ENCODE measurements at places on chromosomes 1 and 21.

DNA sequence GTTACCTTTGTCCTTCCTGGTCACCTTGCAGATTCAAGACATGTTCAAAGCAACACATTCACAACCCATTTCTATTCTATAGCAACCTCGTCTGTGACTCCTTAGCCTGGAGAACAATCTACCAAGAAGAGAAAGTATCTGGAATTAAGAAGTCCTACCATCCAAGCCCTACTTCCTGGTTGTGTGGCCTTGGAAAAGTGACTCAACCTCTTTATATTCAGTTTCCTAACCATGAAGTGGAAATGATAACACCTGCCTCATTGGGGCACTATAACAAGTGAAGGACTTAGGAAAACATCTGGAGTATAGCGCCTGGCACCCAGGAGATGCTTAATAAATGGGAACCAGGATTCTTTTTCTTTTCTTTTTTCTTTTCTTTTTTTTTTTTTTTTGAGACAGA is 36.5 kb upstream of the SRRM1 start:
- no peak for DNase-seq

DNA sequence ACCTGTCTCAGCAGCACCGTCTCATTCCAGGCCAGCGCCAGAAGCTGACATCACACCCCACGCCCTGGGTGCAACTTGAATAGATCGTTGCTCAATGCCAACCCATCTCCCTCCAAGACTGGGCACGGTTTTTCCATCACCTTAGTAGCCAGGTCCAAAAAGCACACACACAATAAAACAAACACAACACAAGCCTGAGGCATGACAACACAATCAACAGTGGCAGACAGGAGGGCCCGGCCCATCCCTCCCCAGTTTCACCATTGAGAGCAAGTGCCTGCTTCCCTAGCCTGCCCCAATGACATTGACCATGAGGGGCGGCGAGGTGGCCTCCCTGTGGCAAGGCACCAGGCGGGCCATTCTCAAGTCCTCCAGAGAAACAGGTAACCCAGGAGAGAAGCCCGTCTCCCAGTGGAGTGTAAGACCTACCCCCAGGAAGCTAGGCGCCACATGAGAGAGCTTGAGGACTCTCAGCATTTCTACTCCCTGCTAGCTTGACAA is 2.7 kb downstream of the IFFO2 start:
- no peak for DNase-seq

DNA sequence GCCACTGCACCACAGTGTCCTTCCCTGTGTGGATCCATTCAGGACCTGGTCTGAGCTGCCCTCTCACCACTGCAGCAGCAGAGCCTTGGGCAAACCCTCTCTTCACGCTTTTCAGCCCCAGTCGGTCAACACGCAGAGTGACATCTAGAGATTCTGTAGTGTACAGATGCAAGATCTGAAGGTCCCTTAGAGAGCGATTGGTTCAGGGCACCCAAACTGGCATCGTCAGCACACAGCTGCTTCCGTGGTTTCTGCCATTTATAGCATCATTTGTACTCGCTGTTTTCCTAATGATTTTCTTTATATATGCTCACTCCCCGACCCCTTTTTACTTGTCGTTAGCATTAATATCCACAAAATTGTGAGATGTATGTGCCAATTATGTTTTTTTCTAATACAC is 1.5 kb upstream of the ASCL5 start:
- no peak for DNase-seq

- DNase-seq = no peak
Measured at GRCh38 chr1:60386249-60386648, 312.7 kb upstream of the C1orf87 start.

GRCh38 chr1:77047978-77048614 is 171.1 kb downstream of the PIGK start:
- DNase-seq = peak; percentile 14

DNA sequence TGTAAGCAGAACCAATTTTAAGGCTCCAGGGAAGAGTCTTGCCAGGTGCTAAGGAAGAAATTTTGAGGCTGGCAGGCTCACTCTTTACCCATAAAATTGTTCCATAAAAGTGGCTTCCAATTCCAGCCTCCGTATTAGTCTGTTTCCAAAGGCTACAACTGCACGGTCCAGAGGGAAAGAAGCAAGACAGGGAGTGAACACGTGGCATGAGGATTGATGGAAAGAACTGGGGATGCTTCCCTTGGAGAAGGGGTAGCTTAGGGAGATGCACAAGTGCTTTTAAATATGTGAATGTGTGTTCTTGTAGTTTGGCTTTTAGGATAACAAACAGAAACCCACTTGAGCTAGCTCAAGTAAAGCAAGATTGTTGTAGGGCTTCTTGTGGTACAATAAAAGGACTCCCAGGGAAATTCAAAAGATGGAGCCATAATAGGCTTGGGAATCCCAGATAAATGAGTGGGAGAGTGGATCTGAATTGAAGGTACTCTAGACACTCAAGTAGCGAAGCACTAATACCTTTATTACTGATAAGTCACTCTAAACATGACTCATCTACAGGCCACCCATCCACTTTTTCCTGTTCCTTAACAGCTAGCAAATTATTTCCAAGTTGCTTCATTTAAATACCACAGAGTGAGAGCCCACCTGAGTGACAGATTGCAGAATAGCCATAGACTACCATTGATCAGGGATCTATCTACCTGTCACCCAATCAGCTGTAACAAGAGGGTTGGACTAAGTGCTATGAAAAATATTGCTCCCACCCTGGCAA is 34.8 kb upstream of the NPL start:
- no peak for DNase-seq

GRCh38 chr1:185401019-185401418 is 84.0 kb upstream of the IVNS1ABP start:
- DNase-seq = no peak

- no peak for DNase-seq
Measured at GRCh38 chr1:197787623-197788536, 12.6 kb upstream of the DENND1B start.

- DNase-seq = no peak
Measured at GRCh38 chr1:192873836-192874235, 65.0 kb downstream of the RGS2 start.

Measured in KG1 (cell line).